ENCODE measurements at places on chromosomes 1 and 21. TPM values are rescaled to one million over a fixed set of nuclear protein-coding genes. Genes with fewer than 3 reads are reported as not detected.

CLCA1 gene
- not detected for total RNA-seq

GRCh38 chr1:19764848-19765247, 34.9 kb downstream of the TMCO4 start:
- peak overlapping the region; percentile 13 for H3K27ac ChIP-seq
- no peak for DNase-seq
- H3K36me3 ChIP-seq, result peaks cover 12% of the 10 kb centered on the region
- no peak overlapping the region for H3K4me3 ChIP-seq

PRKAA2 gene
- not detected for total RNA-seq

- H3K4me3 ChIP-seq, result no peak overlapping the region
- no peaks in the 10 kb centered on the region for H3K27me3 ChIP-seq
- DNase-seq, result no peak
These were observed 1.3 kb upstream of the CTRC start for GRCh38 chr1:15436881-15437442.

DNA sequence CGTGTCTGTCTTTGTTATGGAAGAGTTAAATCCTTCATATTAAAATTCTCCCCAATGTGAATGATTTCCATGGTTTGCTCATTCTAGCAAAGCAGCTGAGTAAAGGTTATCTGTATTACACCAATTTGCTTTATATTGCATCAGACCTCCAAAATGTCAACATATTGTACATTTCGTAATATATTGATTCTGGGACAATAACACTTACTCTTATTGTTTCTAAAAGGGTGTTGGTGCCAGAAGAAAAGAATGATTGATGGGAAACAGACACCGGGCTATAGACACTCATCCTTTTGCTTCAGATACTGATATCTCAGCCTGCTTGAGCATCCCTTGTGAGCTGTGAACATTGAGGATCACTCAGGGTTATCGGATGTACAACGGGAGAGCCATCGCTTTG, 7.0 kb downstream of the NTNG1 start:
- H3K4me1 ChIP-seq, result no peaks in the 10 kb centered on the region
- H3K27me3 ChIP-seq, result peaks cover 9% of the 10 kb centered on the region
- H3K4me3 ChIP-seq, result no peak overlapping the region
- no peak for DNase-seq

DNA sequence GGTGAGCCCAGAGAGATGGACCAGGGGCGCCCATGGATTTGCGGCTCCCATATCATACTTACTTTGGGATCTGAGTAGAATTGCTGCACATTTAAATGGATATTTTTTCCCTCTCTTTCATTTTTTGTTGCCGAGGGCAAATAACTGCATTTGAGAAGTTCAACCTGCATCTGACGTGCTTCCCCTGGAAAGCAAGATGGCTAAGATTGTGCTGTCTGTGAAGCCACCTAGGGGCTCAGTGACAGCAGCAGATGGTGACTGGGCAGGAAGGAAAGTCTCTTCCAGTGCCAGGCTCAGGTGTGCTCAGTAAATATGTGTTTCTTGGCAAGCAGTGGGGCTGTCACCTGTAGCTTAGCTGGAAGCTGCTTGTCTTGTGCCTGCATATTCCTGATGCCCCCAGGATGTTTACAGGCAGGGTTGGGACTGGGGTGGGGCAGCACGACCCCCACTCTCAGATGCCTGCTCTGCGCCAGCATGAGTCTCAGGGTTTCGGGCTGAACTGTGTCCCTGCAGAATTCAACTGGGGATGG, 59.8 kb upstream of the ETV3 start:
- DNase-seq, result no peak
- H3K27ac ChIP-seq, result no peak overlapping the region
- H3K27me3 ChIP-seq, result peaks cover 23% of the 10 kb centered on the region
- peaks cover 3% of the 10 kb centered on the region for H3K4me1 ChIP-seq
- H3K36me3 ChIP-seq, result no peaks in the 10 kb centered on the region
- no peak overlapping the region for H3K4me3 ChIP-seq

GRCh38 chr1:225474986-225475820, 47.4 kb upstream of the LBR start:
- peaks cover 45% of the 10 kb centered on the region for H3K4me1 ChIP-seq
- H3K4me3 ChIP-seq, result no peak overlapping the region
- H3K36me3 ChIP-seq, result peaks cover 4% of the 10 kb centered on the region
- no peak overlapping the region for H3K27ac ChIP-seq
- peaks cover 2% of the 10 kb centered on the region for H3K27me3 ChIP-seq

DNA sequence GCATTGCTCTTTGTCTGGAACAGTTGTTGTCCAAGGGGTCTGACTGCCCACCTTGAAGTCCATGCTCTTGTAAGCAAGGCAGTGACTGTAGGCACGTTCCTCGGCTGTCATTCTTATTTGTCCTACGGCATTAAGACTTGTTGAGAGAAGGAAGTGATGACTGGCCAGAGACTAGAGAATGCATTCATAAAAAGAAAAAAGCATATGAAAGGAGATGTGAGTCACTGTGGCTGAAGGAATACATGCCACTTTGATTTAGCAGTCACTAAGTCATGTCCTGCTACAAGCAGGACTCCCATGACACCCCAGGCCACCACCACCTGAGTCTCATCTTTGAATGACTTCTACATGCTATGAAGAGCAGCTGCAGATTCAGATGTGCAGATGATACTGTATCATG, 50.5 kb downstream of the CNN3 start:
- no peaks in the 10 kb centered on the region for H3K36me3 ChIP-seq
- H3K27ac ChIP-seq, result no peak overlapping the region
- H3K4me3 ChIP-seq, result no peak overlapping the region
- H3K27me3 ChIP-seq, result peaks cover 4% of the 10 kb centered on the region
- DNase-seq, result no peak

DNA sequence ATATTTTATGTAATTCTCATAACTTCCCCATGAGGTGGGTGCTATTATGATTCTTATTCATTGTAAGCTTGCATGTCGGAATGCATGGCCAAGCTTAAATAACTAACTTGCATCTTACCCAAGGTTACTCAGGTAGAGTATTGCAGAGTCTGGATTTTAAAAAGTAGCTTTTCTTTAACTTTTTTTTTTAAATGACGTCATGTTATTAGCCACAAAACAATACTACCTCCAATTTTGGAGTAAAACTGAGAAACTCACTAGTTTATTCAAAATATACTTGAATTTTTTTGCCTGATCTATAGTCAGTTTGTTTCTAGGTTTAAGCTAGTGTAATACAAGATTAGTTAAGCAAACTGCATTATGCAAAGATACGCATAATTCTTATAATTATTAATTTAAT, 57.8 kb downstream of the NEGR1 start:
- no peaks in the 10 kb centered on the region for H3K4me1 ChIP-seq
- H3K27ac ChIP-seq, result no peak overlapping the region
- no peak overlapping the region for H3K4me3 ChIP-seq
- no peaks in the 10 kb centered on the region for H3K36me3 ChIP-seq
- DNase-seq, result no peak
- no peaks in the 10 kb centered on the region for H3K27me3 ChIP-seq

DNA sequence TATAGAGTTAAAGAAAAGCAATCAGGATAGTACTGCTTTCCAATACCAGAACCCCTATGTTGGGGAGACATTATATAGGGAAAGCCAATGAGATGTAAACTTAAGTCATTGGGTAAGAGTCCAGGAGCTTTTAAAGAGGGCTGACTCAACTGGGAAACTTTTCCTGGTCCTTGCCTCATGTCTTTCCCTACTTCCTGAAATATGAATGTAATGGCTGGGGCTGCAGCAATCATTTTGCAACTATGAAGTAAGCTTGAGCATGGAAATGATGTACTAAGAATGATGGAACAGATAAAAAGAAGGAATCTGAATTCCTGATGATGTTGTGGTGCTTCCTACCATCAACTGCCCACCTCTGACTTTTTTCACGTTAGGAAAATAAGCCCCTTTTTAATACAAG, 55.7 kb downstream of the WDR3 start:
- no peaks in the 10 kb centered on the region for H3K4me1 ChIP-seq
- H3K27ac ChIP-seq, result no peak overlapping the region
- no peaks in the 10 kb centered on the region for H3K36me3 ChIP-seq
- peaks cover 16% of the 10 kb centered on the region for H3K27me3 ChIP-seq
- H3K4me3 ChIP-seq, result no peak overlapping the region
- DNase-seq, result no peak

- H3K27me3 ChIP-seq, result peaks cover 8% of the 10 kb centered on the region
- H3K36me3 ChIP-seq, result no peaks in the 10 kb centered on the region
- no peak overlapping the region for H3K4me3 ChIP-seq
- DNase-seq, result no peak
- peaks cover 2% of the 10 kb centered on the region for H3K4me1 ChIP-seq
These were observed 25.7 kb upstream of the KCNK1 start for GRCh38 chr1:233587958-233588799.

GRCh38 chr1:208161005-208161404, 83.2 kb downstream of the PLXNA2 start:
- no peak overlapping the region for H3K4me3 ChIP-seq
- no peak for DNase-seq
- H3K27me3 ChIP-seq, result peaks cover 44% of the 10 kb centered on the region
- H3K27ac ChIP-seq, result no peak overlapping the region

SIM2 gene
- total RNA-seq, result 0.68 TPM

DNA sequence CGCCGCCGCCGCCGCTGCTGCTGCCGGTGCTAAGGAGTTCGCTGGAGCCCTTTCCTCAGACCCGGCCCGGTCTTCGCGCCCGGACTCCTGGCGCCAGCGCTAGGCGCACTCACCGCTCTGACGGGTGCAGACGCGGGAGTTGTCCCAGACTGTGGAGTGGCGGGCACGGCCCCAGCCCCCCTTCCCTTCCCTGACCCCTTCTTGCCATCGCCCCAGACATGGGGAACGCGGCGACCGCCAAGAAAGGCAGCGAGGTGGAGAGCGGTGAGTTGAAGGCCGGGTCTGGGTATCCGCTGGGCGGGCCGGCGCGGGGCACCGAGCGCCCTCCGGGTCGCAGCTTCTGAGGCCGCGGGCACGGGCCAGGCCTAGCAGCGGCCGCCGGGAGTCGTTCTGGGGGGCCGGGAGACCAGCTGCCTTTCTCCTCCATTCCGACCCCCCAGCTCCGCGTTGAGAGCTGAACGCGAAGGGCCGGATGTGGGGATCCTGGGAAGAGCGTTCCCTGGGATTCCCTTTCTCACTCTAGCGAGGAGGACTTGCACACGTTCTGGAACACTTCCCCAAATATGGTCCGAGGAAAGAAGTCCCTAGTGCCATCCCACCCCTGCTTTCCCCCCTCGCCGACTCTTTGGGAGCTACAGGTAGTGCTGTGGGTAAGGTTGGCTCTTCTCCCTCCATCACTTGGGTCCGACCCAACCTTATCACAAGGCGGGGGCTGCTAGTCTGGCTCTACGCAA, 65.8 kb upstream of the PRKACB start:
- peaks cover 12% of the 10 kb centered on the region for H3K27me3 ChIP-seq
- H3K27ac ChIP-seq, result no peak overlapping the region
- DNase-seq, result no peak
- H3K36me3 ChIP-seq, result no peaks in the 10 kb centered on the region

DNA sequence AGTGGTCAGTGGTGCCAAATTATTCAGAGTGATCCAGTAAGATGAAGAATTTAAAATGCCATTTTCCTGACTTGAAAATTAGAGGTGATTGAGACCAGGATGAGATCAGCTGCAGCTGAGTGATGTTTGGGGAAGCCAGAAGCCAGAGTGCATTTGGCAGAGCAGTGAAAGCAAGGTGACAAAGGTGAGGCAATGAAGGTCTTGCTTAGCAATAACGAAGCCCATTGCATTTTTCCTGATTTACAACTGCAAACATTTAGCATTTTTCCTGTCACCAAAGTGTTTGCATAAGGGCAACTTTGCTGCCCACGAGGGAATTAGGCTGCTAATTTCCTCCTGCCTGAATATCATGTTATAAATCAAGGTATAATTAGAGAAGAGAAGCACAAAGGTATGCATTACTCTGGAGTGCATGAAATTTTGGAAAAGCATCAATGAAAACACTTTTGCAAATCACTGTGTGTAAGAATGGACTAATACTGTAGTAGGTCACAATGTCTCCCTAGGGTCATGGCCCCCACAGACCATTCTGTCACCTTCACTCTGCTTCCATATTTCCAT, 188.2 kb upstream of the LYPLAL1 start:
- DNase-seq, result no peak
- H3K27ac ChIP-seq, result no peak overlapping the region
- H3K4me3 ChIP-seq, result no peak overlapping the region
- no peaks in the 10 kb centered on the region for H3K27me3 ChIP-seq
- H3K4me1 ChIP-seq, result no peaks in the 10 kb centered on the region
- H3K36me3 ChIP-seq, result no peaks in the 10 kb centered on the region

- no peaks in the 10 kb centered on the region for H3K36me3 ChIP-seq
- no peaks in the 10 kb centered on the region for H3K4me1 ChIP-seq
- no peak overlapping the region for H3K4me3 ChIP-seq
- DNase-seq, result no peak
- H3K27ac ChIP-seq, result no peak overlapping the region
- peaks cover 21% of the 10 kb centered on the region for H3K27me3 ChIP-seq
These were observed 105.2 kb downstream of the EDEM3 start for GRCh38 chr1:184649451-184649888.

FLG2 gene
- total RNA-seq, result 0.03 TPM

SELE gene
- total RNA-seq, result not detected

DNA sequence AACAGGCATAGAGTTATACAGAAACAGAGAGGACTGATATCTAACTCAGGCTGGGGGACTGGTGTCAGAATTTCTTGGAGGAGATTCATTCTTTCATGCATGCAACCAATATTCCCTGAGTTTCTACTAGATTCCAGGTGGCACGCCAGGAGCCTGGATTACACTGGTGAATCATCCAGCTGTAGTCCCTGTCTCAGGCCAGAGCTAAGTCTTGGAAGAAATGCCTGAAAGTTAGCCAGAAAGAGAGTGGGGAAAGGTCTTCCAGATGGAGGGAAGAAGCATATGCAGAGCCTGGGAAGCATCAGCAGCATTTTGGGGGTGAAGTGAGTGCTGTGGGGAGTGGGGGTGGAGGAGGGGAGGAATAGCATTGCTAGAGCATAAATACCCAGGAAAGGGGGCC, 239.1 kb downstream of the OMA1 start:
- no peaks in the 10 kb centered on the region for H3K27me3 ChIP-seq
- DNase-seq, result no peak

DNA sequence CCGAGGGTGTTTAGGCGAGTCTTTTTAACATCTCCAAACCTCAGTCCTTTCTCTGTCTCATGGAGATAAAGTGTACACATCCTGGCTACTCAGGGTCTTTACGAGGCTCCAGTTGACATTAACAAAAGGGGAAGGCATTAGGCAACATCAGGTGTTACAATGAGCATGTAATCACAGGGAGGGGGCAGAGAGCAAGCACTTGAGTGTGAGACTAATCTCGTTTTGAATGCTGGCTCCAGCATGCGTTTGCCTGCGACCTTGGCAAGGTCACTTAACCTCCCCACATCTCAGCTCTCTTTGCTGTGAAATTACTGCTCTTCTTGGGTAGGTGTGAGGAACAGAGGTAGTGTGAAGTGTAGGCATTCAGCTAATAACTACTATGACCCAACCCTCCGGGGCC, 3.1 kb downstream of the TNNT2 start:
- H3K36me3 ChIP-seq, result no peaks in the 10 kb centered on the region
- no peak for DNase-seq
- H3K4me3 ChIP-seq, result no peak overlapping the region
- no peaks in the 10 kb centered on the region for H3K4me1 ChIP-seq

- peaks cover 36% of the 10 kb centered on the region for H3K4me1 ChIP-seq
- H3K27me3 ChIP-seq, result no peaks in the 10 kb centered on the region
- DNase-seq, result peak; percentile 35
- peaks cover 33% of the 10 kb centered on the region for H3K36me3 ChIP-seq
- peak overlapping the region; percentile 46 for H3K4me3 ChIP-seq
These were observed 254.4 kb downstream of the AKT3 start for GRCh38 chr1:243595527-243596210.

- H3K27me3 ChIP-seq, result no peaks in the 10 kb centered on the region
- no peak for DNase-seq
- peaks cover 32% of the 10 kb centered on the region for H3K36me3 ChIP-seq
- no peak overlapping the region for H3K27ac ChIP-seq
- peaks cover 2% of the 10 kb centered on the region for H3K4me1 ChIP-seq
These were observed 24.8 kb downstream of the ATPAF1 start for GRCh38 chr1:46643368-46643775.

GRCh38 chr1:77018761-77019160, 151.5 kb downstream of the ST6GALNAC5 start:
- no peaks in the 10 kb centered on the region for H3K27me3 ChIP-seq
- no peak overlapping the region for H3K27ac ChIP-seq
- H3K36me3 ChIP-seq, result no peaks in the 10 kb centered on the region
- H3K4me1 ChIP-seq, result no peaks in the 10 kb centered on the region

Data from activated CD4-positive, alpha-beta memory T cell treated with anti-CD3 and anti-CD28 coated beads, Interleukin-2, amount 10 ng/mL, durations not matched to agents 7 days and 5 days (primary cell).